Naive thymus-derived CD4-positive, alpha-beta T cell (primary cell): ENCODE measurements at places on chromosomes 13 and 19. TPM values are rescaled to one million over a fixed set of nuclear protein-coding genes. Genes with fewer than 3 reads are reported as not detected.

DNA sequence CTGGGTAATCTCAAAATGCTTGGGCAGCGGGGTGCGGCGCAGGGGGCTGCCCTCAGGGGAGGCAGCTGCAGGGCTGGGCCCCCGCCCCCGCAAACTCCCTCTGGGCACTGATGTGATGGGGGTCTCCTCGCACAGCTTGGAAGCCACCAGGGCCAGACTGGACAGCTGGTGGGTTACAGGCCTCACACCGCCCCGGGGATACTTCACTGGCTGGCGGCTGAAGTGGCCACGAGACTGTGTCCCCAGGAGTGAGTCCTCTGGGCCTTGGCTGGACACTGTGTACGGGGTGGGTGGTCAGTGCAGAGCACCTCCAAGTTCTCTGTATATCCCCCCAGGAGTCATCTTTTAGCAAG, 2.0 kb upstream of the LPAR2 start:
- no peak for DNase-seq

DNA sequence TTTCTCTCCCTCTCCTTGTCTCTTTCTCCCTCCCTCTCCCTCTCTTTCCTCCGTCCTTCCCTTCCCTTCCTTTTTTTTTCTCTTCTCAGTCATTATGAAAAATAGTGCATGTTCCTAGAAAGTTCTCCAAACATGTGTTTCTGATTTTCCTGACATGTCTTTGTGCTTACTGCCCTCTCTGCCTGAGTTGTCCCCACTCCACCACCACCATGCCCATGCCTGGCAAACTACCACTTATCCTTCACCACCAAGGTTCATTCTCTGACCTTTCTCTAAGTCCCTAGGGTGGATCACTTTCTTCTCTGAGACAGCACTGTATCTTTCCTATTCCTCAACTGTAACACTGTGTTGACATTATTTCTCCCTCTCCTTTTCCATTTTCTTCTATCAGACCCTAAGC, 98.2 kb downstream of the LACC1 start:
- DNase-seq = no peak

NALCN gene
- not detected for total RNA-seq

CEACAM7 gene
- total RNA-seq = not detected in 2 replicates
